Vagina (tissue), 2 donors: ENCODE measurements at places on chromosomes 4 and X. TPM values are rescaled to one million over a fixed set of nuclear protein-coding genes. Genes with fewer than 3 reads are reported as not detected.

ARX gene
- not detected for total RNA-seq

XPNPEP2 gene
- 22.3 TPM for total RNA-seq

GRCh38 chrX:20217906-20218305 lies 48.8 kb downstream of the RPS6KA3 start:
- H3K4me3 ChIP-seq: no peak overlapping the region
- DNase-seq: no peak
- H3K4me1 ChIP-seq: peaks cover 8% of the 10 kb centered on the region
- no peaks in the 10 kb centered on the region for H3K27me3 ChIP-seq
- H3K36me3 ChIP-seq: no peaks in the 10 kb centered on the region

- no peak for DNase-seq
- H3K4me1 ChIP-seq: peaks cover 16% of the 10 kb centered on the region
- no peaks in the 10 kb centered on the region for H3K36me3 ChIP-seq
- H3K27ac ChIP-seq: no peak overlapping the region
Observed at GRCh38 chr4:128574706-128575105, 234.8 kb upstream of the JADE1 start.

UCP1 gene
- not detected for total RNA-seq

- peak; percentile 47 for DNase-seq
- H3K4me3 ChIP-seq: no peak overlapping the region
- no peaks in the 10 kb centered on the region for H3K27me3 ChIP-seq
- no peak overlapping the region for H3K27ac ChIP-seq
- H3K36me3 ChIP-seq: no peaks in the 10 kb centered on the region
- no peaks in the 10 kb centered on the region for H3K4me1 ChIP-seq
Observed at GRCh38 chr4:2339458-2340271, 77.8 kb upstream of the MXD4 start.

UGT2A1 gene
- not detected for total RNA-seq

- no peaks in the 10 kb centered on the region for H3K27me3 ChIP-seq
- H3K4me3 ChIP-seq: no peak overlapping the region
- H3K27ac ChIP-seq: no peak overlapping the region
- H3K36me3 ChIP-seq: no peaks in the 10 kb centered on the region
Observed at GRCh38 chr4:115325836-115326235, 212.4 kb upstream of the NDST4 start.

GRCh38 chr4:151407466-151408379 lies 1.3 kb upstream of the FHIP1A start:
- H3K36me3 ChIP-seq: no peaks in the 10 kb centered on the region
- no peak for DNase-seq
- H3K27me3 ChIP-seq: no peaks in the 10 kb centered on the region
- peak overlapping the region; percentile 63 for H3K4me3 ChIP-seq
- H3K27ac ChIP-seq: peak overlapping the region; percentile 42

GRCh38 chrX:38718311-38718710 lies 82.9 kb upstream of the MID1IP1 start:
- no peaks in the 10 kb centered on the region for H3K27me3 ChIP-seq
- H3K4me3 ChIP-seq: no peak overlapping the region
- no peak overlapping the region for H3K27ac ChIP-seq
- H3K36me3 ChIP-seq: no peaks in the 10 kb centered on the region
- no peaks in the 10 kb centered on the region for H3K4me1 ChIP-seq

DNA sequence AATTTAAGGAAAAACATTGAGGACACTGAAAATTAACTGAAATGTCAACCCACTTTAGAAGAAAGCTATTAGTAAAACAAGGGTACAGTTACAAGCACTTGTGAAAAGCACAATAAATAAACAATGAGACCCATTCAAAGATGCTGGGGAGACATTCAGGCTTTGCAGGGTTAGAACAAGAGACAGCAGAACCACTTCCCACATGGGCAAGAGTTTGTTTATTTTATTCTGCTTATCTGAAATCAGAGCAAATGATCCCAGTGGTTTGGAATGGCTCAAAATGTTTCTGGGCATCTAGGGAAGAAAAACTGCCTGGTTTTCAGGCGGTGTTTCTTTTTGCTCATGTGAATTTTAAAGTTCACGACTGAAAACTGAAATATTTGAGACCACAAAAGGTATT lies 42.4 kb downstream of the PPP3CA start:
- no peaks in the 10 kb centered on the region for H3K27me3 ChIP-seq
- H3K4me1 ChIP-seq: peaks cover 48% of the 10 kb centered on the region
- DNase-seq: no peak
- H3K36me3 ChIP-seq: no peaks in the 10 kb centered on the region

GRCh38 chrX:79182616-79183015 lies 38.1 kb downstream of the GPR174 start:
- H3K4me1 ChIP-seq: no peaks in the 10 kb centered on the region
- H3K27ac ChIP-seq: no peak overlapping the region
- H3K27me3 ChIP-seq: no peaks in the 10 kb centered on the region
- H3K36me3 ChIP-seq: no peaks in the 10 kb centered on the region
- H3K4me3 ChIP-seq: no peak overlapping the region

DNA sequence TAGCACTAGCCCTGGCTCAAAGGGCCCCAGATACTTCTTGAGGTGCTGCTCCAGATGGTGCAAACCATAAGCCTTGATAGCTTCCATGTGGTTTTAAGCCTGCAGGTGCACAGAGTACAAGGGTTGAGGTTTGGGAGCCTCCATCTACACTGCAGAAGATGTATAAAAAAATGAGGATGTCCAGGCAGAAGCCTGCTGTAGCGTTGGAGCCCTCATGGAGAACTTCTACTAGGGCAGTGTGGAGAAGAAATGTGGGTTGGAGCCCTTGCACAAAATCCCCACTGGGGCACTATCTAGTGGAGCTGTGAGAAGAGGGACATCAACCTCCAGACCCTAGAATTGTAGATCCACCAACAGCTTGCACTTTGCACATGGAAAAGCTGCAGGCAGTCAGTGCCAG lies 231.9 kb downstream of the CHIC2 start:
- no peak for DNase-seq
- no peak overlapping the region for H3K4me3 ChIP-seq
- no peak overlapping the region for H3K27ac ChIP-seq
- no peaks in the 10 kb centered on the region for H3K36me3 ChIP-seq
- H3K27me3 ChIP-seq: no peaks in the 10 kb centered on the region

MXRA5 gene
- 4.7 TPM for total RNA-seq

DNA sequence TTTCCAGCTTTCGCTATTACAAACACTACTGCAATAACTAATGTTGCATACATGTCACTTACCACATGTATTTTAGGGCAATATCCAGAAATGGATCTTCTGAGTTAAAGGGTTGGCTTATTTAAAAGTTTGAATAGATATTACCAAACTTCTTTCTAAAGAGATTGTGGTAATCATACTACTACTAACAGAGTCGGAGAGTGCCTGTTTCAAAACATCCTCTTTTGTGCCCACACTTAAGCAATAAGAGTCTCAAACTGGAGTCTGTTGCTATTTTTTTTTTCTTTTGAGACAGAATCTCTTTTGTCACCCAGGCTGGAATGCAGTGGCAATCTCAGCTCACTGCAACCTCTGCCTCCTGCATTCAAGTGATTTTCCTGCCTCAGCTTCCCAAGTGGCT lies 35.8 kb downstream of the FGFBP1 start:
- peaks cover 8% of the 10 kb centered on the region for H3K4me1 ChIP-seq
- H3K27ac ChIP-seq: no peak overlapping the region

DNA sequence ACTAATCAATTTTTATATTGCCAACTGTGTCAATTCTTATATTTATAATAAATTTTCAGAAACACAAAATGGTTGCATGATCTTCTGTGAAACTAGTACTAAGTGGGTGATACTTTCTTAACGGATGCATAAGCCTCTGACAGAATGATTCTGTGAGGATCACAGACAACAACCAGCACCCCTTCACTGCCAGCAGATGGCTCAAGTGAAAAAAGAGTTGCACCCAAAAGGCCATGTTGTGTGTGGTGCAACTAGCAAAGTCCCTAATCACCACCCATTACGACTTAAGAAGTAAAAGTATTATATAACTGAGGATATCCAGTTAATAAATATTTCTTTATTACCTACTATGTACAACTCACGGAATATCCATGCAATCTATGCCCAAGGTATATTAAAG lies 334.0 kb downstream of the PCDH19 start:
- no peaks in the 10 kb centered on the region for H3K4me1 ChIP-seq
- no peak overlapping the region for H3K27ac ChIP-seq
- H3K4me3 ChIP-seq: no peak overlapping the region
- no peaks in the 10 kb centered on the region for H3K36me3 ChIP-seq

MAGEA10 gene
- not detected for total RNA-seq

CLDN34 gene
- not detected for total RNA-seq

- H3K27ac ChIP-seq: peak overlapping the region; percentile 89
- DNase-seq: no peak
- H3K27me3 ChIP-seq: no peaks in the 10 kb centered on the region
- H3K36me3 ChIP-seq: peaks cover 12% of the 10 kb centered on the region
- peaks cover 67% of the 10 kb centered on the region for H3K4me1 ChIP-seq
- no peak overlapping the region for H3K4me3 ChIP-seq
Observed at GRCh38 chr4:118765399-118765798, 70.5 kb downstream of the SEC24D start.

DNA sequence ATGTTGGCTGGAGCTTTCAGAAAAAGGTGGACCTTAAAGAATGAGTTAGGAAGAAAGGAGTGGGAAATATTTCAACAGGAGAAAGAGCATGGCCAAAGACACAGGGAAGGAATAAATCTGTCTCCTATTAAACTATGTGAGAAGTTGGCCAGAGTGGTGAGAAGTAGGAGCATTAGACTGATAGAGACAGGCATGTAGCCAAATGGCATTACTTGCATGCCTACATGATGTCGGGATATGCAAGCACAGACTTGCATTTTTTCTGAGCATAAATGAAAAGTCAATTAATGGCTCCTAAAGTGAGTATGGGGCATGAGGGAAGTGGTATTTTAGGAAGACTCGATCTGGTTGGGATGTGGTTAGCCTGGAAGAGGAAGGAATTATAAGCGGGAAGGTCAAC lies 279.6 kb upstream of the PITX2 start:
- H3K36me3 ChIP-seq: no peaks in the 10 kb centered on the region
- no peak for DNase-seq
- no peak overlapping the region for H3K4me3 ChIP-seq
- H3K4me1 ChIP-seq: no peaks in the 10 kb centered on the region
- no peaks in the 10 kb centered on the region for H3K27me3 ChIP-seq

DNA sequence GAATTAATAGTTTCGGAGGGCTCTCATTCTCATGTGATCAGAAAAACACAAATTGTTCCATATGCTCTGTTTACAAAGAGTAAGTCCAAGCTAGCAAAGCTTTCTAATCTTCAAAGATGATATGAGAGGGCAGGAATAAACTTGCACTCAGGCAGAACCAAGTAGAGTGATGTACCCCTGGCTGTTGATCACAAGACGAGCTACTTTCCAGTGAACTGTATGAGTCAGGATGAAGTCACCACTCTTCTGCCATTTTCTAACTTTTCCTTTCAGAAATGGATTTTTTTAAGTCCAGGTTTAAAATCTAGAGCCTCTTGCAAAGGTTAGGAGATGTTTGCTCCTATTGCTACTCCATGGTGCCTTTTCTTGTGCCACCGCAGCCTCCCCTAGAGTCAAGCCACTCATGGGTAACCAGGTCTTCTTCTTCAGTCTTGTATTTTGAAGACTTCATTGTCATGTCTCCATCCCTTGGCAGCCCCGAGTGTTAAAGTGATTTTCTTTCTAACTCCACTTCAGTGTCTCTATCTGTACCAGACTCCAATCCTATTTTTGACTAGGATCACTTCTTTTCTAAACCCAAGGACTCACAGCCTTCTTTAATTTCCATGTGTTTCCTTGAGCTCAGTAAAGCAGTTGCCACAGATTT lies 171.9 kb upstream of the GALNT7 start:
- H3K4me3 ChIP-seq: no peak overlapping the region
- no peaks in the 10 kb centered on the region for H3K36me3 ChIP-seq
- DNase-seq: no peak
- H3K27ac ChIP-seq: no peak overlapping the region

DNA sequence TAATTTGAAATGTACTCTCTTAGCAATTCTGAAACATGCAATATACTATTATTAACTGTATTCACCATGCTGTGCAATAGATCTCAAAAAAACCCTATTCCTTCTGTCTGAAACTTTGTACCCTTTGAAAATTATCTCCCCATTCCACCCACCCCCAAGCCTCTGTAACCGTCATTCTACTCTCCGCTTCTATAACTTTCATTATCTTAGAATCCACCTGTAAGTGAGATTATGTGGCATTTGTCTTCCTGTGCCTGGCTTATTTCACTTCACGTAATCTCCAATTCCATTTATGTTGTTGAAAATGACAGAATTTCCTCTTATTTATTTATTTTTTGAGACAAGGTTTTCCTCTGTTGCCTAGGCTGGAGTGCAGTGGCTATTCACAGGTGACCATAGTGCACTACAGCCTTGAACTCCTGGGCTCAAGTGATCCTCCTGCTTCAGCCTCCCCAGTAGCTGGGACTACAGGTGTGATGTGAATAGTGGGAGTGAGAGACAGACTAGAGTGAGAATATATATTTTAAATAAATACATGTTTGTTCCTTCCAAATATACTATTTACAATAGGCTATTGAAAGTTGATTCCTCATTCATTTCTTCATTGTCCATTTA lies 30.5 kb downstream of the VSIG4 start:
- H3K27ac ChIP-seq: no peak overlapping the region
- no peak for DNase-seq
- H3K36me3 ChIP-seq: no peaks in the 10 kb centered on the region
- no peaks in the 10 kb centered on the region for H3K4me1 ChIP-seq

DNA sequence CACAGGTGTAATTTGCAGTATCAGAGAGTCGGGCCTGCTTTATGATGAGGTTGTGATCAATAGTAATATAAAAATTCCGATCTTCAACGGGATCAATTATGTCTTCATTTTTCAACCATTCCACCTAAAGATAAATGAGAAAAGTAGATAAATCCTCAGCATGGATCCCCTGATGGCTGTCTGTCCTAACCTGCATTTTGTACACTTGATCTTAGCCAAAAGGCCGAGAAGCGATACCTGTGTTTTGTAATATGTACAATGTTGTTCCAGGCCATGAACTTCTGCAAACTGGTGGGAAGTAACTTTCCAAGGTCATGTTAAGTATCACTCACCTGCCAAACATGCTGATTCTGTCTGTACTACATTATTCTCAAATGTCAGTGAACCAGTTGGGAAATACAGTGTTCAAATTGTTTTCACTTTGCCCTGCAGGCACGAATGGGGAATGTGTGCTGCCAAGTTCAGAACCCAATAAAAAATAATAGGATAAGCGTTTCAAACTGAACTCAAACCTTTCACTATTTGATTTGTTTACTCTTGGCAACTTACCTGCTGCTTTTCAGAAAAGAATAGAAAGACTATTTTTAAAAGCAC lies 298.1 kb downstream of the UNC5C start:
- H3K27me3 ChIP-seq: no peaks in the 10 kb centered on the region
- H3K27ac ChIP-seq: no peak overlapping the region
- DNase-seq: no peak
- H3K36me3 ChIP-seq: no peaks in the 10 kb centered on the region

- H3K4me1 ChIP-seq: no peaks in the 10 kb centered on the region
- H3K27me3 ChIP-seq: no peaks in the 10 kb centered on the region
- H3K4me3 ChIP-seq: no peak overlapping the region
Observed at GRCh38 chr4:83356899-83357661, 22.4 kb upstream of the HPSE start.

TRO gene
- 12.3 TPM for total RNA-seq

ADAM29 gene
- not detected for total RNA-seq
